M059J (cell line): ENCODE measurements at places on chromosomes 3 and 15. TPM values are rescaled to one million over a fixed set of nuclear protein-coding genes. Genes with fewer than 3 reads are reported as not detected.

DUOX1 gene
- total RNA-seq: not detected in 2 replicates

SLITRK3 gene
- not detected in 2 replicates for total RNA-seq

CYP8B1 gene
- not detected in 2 replicates for total RNA-seq

SMAD6 gene
- 8.0 and 12.7 TPM in 2 replicates for total RNA-seq

SPINK8 gene
- total RNA-seq: not detected in 2 replicates

PRSS50 gene
- total RNA-seq: not detected in 2 replicates

ZIC4 gene
- 0.02 TPM in 1 of 2 replicates, not detected in the other for total RNA-seq

HTR3D gene
- total RNA-seq: not detected in 2 replicates

CA12 gene
- 6.1 and 6.9 TPM in 2 replicates for total RNA-seq

CPN2 gene
- total RNA-seq: not detected in 2 replicates

TSPAN3 gene
- total RNA-seq: 280 and 312 TPM in 2 replicates

BAHD1 gene
- 6.5 and 16.6 TPM in 2 replicates for total RNA-seq

THUMPD3 gene
- total RNA-seq: 24.4 and 29.3 TPM in 2 replicates

CD200 gene
- total RNA-seq: 0.15 and 0.20 TPM in 2 replicates

TARS3 gene
- total RNA-seq: 0.94 and 3.0 TPM in 2 replicates

GPR149 gene
- not detected in 2 replicates for total RNA-seq
